ENCODE measurements at places on chromosomes 11 and 22.

DNA sequence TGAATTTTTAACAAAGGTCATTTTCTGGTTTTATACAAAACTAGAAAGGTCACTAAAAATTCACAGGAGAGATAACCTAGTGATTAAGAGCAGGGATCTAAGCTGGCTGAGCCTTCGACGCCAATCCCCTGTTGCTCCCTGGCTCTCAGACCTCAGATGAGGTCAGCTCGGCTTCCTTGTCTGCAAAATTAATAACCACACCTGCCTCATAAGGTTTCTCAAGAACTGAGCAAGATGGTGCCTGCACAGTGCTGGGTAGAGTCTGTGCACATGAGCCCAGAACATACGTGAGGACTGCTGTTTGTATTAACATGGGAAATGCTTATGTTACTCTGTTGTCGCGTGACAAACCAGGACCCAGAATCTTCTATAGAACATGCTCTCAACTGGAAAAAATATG, 24.4 kb upstream of the CD5 start:
- DNase-seq: no peak

- DNase-seq: no peak
Observed at GRCh38 chr11:73629907-73630306, 16.5 kb upstream of the PLEKHB1 start.

GRCh38 chr11:128288368-128288767, 299.0 kb downstream of the ETS1 start:
- no peak for DNase-seq

- DNase-seq: no peak
Observed at GRCh38 chr11:92830377-92831155, 138.9 kb upstream of the MTNR1B start.

DNA sequence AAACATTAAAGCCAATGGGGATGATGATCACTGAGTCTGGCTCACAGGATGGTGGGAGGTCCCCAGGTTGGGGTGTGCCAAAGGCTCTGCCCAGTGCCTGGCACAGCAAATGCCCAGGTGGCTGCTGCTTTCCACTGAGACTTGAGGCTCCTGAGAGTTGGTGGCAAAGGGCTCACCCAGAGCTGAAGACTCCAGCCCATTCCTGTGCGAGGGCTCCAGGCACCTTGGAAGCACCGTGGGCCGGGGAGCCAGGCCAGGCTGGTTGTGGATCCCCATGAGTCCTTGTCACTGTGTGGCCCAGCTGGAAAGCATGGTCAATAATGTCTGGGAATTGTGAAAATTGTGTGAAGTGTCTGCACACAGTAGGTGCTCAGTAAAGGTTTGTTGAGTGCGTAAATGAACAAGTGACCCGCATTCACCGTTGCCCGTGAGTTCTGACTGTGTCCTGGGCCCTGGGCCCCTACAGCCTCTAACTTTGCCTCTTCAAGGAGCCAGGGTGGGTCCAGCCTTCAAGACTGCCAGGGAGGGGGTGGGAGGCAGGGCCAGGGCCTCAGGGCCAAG, 2.8 kb upstream of the UNC93B1 start:
- no peak for DNase-seq

GRCh38 chr11:120501440-120501839, 10.1 kb upstream of the GRIK4 start:
- no peak for DNase-seq

DNA sequence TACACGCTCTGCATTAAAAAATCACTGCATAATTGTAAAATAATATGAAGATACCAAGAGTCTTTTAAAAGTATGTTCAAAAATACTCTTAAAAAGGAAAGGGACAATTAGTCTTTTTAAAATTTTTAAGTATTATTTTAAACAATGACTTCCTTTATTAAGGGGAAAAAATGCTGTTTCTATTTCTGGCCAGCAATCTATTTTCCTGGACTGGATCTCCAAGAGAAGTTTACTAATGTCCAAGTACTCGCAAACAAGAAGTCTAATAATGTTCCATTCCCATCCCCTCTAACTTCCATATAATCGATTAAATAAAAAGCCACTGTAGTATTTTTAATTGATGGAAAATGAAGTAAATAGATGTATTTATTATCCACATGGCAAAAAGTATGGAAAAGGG, 123.7 kb downstream of the MPPED2 start:
- DNase-seq: no peak

DNA sequence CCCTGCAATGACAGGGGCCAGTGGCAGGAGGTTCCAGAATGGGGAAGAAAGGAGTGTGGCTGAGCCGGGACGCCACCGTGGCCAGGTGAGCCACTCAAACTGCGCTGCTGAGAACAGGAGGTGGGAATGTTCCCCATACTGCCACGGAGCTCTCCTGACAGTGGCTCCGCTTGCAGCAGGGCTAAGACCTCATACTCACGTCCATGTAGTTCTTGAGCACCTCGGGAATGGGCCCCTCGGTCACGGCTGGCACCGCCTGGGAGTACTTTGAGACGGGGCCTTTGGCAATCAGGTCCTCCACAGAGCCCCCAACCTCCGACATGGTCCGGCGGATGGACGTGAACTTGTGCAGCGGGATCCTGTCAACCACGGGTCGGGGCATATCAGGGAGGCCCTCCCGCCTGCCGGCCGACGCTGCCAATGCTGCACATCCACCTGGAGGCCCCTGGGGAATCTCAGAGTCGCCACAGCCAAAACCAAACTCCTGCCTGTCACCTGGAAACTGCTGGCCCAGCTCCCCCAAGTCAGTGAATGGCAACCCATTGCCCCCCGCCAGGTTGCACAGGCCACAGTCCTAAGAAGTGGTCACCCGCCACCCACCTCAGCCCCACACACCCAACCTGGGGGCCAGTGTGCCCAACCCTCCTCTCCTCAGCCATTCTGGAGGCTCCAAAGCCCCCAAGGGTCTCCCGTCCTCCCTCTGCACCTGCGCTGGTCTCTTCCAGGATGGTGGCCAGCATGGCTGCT, 2.4 kb downstream of the CTSD start:
- DNase-seq: no peak

DNA sequence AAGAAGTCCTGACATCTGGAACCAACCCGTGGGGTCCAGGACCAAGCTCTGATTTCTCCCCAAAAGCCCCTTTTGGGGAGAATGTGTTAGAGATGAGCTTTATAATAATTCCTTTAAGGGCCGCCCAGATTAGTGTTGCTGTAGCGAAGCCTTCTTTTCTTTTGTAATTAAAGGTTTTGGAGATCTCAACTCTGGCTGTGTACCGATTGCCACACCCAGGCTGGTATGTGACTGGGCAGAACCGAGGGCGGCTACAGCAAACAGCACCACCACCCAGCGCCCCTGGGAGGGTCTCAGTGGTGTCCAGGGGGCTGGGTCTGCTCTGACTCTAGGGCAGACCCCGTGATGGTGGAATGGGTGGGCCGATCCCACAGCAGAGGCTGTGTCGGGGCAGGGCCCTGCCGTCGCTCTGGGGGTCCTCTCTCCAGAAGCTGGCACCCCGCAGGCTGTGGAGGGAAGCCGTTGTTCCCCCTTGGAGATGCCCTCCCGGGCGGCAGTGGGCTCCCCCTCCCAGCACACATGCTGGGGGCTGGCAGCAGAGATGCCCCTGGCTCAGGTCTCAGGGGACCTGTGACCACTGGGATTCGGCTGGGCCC, 31.0 kb downstream of the TPCN2 start:
- DNase-seq: no peak

DNA sequence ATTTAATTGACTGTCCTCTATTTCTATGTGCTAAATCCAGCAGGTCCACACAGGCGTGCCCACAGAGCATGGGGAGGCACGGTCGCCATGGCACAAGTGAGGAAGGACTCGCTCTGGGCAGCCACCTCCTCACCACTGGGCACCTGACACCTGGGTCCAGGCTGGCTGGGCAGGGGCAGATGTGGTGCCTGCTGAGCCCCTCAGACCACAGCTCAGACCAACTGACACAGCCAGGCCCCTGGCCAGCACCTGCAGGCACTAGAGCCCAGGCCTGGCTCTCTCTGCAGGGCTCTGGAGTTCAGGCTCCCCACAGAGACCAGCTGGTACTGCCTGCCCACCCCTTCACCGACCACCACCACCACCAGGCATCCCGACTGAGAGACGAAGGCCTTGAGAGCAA, 27.9 kb downstream of the LINC01488 start:
- DNase-seq: no peak

GRCh38 chr11:10653946-10654810, 39.4 kb downstream of the IRAG1 start:
- DNase-seq: no peak

GRCh38 chr11:66368484-66368883, 3.1 kb downstream of the SLC29A2 start:
- DNase-seq: no peak

DNA sequence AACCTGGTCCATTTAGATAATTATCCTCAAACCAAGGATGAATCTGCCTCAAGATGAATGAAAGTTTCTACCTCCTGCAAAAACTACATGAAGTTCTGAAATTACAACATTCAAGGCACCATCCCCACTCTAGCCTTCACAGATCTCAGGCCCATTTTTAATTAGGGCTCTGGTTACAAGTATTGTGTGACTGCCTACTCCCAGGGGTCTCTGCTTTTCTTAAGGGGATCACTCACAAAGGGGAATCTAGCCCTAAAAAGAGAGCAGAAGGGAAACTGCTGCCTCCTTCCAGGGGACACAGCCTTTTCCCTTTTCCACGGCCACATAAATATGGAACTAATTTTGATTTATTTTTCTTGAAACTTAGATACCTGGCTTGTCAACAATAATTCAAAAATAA, 17.4 kb upstream of the TMEM135 start:
- no peak for DNase-seq

DNA sequence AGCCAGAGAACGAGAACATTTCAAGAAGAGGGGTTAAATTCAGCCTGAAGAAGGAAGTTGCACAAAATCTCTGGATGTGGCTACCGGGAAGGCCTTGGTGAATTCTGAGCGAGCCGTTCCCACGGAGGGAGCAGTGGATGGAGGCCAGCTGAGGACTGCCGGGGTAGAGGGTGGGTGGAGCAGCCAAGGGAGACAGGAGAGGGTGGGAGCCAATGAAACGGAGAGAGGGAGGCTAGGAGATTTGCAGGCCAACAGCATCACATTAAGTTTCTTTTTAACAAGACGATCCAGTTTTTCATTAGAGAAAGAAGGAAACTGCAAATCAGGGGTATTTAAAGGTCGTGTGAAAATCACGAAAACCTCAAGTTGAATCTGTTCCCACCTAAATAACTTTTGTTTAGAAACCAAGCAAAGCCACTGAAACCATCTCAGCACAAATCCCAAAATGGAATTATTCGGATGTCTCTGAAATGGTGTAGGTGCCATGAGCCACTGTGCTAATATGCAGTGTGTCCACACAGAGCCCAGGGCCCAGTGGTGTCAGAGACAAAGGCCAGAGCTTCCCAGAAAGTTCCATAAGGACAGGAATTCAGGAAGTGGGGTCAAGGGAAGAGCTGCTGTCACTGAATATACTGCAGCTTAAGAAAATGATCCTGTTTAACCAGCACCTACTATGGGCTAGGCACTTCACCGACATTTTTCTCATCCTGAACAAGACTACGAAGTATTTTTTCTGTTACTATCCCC, 59.7 kb upstream of the SLC35C1 start:
- DNase-seq: no peak

DNA sequence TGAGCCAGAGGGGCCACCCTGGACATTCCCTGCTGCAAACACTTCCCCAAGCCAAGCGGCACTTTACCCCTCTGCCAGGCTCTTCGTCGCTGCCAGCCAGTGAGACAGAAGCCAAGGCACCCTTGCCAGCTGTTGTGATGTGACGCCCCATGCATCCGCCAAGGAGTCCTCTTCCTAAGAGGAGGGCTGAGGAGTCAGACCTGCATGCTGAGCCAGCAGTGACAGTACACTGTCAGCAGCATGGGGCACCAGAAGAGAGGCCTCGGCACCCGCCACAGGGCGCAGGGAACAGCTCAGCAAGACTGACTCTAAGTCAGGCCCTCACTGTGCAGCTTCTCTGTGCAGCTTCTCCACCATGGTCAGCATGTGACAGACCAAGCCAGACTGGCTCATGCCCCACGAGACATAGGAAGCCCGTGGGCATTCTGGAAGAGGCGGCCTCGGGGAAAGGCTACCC, 26.4 kb downstream of the VPS37C start:
- no peak for DNase-seq

- DNase-seq: no peak
Observed at GRCh38 chr11:17721242-17721999, 2.0 kb downstream of the MYOD1 start.

GRCh38 chr11:5476186-5476819, 12.2 kb upstream of the OR52D1 start:
- DNase-seq: no peak

GRCh38 chr11:102470251-102470650, 17.7 kb upstream of the TMEM123 start:
- DNase-seq: no peak

- no peak for DNase-seq
Observed at GRCh38 chr22:26586556-26587325, 3.2 kb downstream of the TPST2 start.

DNA sequence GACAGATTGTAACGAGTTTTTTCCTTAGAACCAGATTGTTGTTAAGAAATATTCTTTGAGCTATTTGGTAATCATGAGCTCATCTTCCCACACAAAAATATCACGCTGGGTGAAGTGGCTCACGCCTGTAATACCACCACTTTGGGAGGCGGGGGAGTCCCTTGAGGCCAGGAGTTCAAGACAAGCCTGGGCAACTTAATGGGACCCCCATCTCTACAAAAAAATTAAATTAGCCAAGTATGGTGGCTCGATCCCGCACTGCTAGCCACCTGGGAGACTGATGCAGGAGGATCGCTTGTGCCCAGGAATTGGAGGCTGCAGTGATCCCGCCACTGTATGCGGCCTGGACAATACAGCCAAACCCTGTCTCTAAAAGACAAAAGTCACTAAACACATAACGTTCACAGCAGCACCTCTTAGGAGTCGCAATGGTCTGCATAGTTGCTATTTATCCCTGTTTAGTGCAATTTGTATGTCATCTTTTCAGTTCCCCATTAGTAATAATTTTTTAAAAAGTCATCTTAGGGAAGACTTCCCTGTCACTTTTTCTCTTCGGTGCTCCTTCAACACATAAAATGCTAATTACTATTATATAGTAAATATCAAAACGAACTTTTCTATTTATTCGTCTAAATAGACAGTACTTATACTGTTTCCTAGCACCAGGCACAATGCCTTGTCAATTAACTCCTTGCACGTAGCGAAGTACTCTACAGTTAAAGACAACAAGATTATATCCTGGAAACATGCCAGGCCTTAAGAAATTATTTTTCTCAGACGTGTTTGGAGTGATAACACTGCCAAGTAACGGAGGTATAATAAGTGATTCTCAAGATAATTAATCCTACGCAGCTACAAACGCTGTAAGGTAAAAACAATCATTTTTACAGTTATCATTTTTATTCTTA, 1.1 kb downstream of the ST13 start:
- DNase-seq: no peak

GRCh38 chr11:10758957-10759356, 7.9 kb downstream of the CTR9 start:
- DNase-seq: no peak

GRCh38 chr11:1152316-1153104, 5.2 kb upstream of the MUC5AC start:
- no peak for DNase-seq

- no peak for DNase-seq
Observed at GRCh38 chr22:39488563-39489083, 13.5 kb upstream of the MIEF1 start.

GRCh38 chr11:122028545-122028944, 87.5 kb downstream of the BLID start:
- no peak for DNase-seq

GRCh38 chr22:28949788-28950187, 66.4 kb downstream of the ZNRF3 start:
- no peak for DNase-seq

- DNase-seq: peak; percentile 65
Observed at GRCh38 chr11:46332568-46333393, 14.5 kb upstream of the DGKZ start.

- no peak for DNase-seq
Observed at GRCh38 chr11:100876815-100877520, 189.9 kb downstream of the ARHGAP42 start.

GRCh38 chr22:32852395-32853251, 51.1 kb downstream of the TIMP3 start:
- DNase-seq: no peak

Data from stimulated activated CD4-positive, alpha-beta T cell treated with anti-CD3 and anti-CD28 coated beads, Interleukin-1b, Interleukin-23, amount 100 ng/mL, for 4 hours (primary cell).